Left cardiac atrium (tissue), 4 donors: ENCODE measurements at places on chromosomes 2 and 18.

GRCh38 chr2:37637190-37637860 is 34.1 kb downstream of the CDC42EP3 start:
- no peak for DNase-seq

DNA sequence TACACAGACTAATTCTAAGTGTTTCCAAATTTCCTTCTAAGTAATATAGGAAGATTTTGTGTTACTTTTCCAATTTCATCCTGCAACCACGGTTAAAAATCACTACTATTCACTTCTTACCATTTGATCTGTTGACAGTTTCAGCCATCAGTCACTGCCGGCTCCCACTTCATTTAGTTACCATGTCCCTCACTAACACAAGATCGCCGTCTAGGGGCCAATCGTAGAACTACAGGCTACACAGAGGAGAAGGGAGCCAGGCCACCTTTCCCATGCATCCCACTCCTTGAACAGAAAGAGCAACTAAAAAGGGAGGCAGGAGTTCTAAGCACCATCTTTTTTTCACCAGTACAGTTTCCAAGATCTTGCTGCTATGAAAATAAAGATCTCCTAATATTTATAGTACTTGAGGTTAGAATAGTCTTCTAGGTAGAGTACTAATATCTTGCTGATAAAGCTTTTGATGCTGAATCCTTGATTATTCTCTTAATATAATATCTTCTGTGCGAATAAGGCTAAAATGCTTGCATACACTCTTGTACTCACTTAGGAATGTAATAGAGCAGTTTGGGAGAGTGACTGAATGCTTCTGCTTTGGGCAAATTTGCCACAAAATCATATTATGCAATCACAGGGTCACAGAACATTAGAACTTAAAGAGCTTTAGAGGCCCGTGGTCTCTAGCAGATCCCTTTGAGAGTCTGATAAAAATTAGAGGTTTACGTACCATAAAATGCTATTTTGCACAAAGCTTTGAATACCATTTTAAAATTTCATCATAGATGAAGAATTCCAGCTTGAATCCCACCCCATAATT is 39.5 kb upstream of the CYP1B1 start:
- DNase-seq, result peak; percentile 85

DNA sequence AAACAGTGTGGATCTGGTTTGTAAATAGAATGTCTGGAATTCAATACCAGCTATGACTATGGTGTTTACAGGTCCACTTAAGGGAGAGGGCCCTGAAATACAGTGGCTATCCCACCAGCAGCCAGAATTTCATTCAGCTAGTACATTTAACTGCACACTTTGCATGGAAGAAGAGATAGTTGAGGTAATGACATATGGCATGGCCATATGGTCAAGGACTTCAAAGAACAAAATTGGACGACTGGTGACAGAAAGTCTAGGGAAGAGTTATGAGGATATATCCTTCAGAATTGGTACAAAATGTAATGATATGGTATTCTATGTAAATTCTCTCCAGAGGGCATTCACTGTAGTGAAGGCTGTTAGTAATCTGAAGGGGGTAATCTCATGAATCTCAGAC is 105.0 kb downstream of the IKZF2 start:
- no peak for DNase-seq

GRCh38 chr18:57389271-57389670 is 36.9 kb downstream of the ST8SIA3 start:
- no peak for DNase-seq

- no peak for DNase-seq
Measured at GRCh38 chr2:132949108-132949507, 279.1 kb upstream of the LYPD1 start.

GRCh38 chr2:5691985-5692529 is at the start of gene SOX11:
Gene SOX11 (plus strand): TSS chr2:5692384. CDS start chr2:5692722, 338 bp downstream.
- DNase-seq, result peak; percentile 59

GRCh38 chr2:42101206-42102023 is 53.6 kb downstream of the PKDCC start:
- DNase-seq, result peak; percentile 78

DNA sequence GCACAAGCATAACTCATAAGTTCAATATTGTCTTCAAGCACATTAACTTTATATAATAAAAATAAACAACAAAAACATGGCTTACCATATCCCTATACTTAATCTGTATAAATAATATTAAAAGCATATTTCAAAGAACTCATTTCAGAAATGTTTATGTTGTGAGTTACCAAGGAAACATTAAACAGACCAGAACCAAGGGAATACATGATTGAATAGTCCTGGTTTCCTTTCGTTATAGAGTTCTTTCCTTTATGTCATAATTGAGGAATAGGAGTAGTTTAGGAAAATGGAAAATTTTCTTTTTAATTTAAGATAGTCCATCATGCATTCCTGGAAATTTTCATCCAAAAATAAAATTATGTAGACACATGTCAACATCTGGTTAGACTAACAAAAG is 343.0 kb downstream of the ERBB4 start:
- DNase-seq, result no peak

GRCh38 chr2:162928356-162928755 is 89.8 kb upstream of the KCNH7 start:
- no peak for DNase-seq

DNA sequence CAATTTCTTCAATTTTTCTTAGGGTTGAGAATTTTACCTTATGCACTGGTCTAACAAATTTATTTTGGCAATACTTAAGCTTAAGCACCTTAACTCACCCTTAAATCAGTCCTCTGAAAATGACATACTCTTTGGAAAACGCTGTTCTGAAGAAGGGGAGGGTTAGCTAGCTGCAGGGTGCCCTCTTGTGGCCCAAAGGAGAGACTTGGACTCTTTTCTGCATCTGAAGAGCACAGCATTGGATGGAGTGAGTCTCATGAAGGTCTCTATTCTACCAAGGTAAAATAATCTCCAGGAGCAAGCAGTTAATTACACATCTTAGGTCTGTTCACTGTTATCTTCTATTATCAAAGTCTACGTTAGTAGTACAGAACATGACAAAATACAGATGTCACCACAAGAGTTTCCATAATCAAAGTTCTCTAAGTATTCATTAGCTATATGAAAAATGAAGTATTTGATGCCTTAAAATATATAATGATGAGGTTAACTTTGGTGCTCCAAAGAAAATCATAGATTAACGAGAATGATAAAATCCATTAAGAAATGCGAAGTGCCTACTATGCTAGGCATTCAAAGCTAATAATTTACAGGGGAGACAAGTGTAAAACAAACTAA is 24.4 kb downstream of the PUM2 start:
- DNase-seq, result peak; percentile 51
